ENCODE measurements at places on chromosomes 13 and 19.

DNA sequence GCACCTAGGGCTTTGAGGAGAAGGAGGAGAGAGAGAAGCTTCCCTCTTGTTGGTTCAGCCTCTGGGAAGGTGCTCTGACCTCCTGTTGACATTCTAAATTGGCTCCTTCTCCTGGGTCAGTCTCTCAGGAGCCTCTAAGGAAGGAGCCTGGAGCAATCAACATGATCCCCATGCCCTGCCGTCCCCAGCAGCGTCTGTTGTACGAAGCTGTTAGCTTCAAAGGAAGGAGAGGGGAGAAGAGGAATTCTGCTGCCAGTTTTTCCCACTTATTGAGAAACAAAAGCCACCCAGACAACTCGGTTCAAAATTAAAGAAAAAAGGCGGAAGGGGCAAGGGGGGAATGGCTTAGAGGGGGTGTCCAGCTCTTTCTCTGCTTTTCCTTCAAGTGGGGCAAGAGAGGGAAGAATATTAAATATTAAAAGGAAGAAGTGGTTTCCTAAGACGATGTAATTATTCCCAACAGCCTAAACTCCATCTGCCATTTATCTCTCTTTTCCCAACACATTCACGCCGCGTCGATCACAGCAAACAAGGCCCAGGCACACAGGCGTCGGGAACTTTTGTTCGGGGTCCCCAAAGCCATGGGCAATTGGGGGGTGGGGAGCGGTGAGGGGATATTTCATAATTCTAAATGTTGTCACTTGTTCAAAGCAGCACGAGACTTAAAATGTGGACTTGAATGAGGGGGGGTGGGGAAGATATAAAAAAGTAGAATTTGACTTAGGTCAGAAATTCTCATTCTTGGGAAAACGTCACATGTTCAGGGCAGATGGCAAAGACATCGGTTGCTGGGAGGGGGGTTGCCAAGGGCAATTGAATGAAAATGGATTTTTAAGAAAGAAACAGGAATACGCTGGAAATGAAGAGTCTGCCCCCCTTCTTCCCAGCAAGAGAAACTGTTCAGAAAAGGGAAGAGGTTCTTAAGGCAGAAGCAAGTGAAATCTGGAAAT lies 116.8 kb upstream of the CACNA1A start:
- DNase-seq = no peak

DNA sequence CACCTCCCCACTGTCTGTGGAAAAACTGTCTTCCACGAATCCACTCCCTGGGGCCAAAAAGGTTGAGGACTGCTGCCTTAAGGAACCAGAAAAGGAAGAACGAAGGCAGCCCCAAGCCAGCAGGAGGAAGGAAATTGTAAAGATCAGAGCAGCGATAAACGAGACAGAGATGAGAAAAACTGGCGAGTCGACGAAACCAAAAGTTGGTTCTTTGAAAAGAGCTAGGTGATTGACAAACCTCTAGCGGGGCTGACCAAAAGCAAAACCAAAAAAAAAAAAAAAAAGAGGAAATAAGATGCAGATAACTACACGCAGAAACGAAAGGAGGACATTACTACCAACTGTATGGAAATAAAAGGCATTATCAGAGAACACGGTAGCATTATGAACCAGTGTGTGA lies 76.9 kb downstream of the GADD45B start:
- DNase-seq = no peak

DNA sequence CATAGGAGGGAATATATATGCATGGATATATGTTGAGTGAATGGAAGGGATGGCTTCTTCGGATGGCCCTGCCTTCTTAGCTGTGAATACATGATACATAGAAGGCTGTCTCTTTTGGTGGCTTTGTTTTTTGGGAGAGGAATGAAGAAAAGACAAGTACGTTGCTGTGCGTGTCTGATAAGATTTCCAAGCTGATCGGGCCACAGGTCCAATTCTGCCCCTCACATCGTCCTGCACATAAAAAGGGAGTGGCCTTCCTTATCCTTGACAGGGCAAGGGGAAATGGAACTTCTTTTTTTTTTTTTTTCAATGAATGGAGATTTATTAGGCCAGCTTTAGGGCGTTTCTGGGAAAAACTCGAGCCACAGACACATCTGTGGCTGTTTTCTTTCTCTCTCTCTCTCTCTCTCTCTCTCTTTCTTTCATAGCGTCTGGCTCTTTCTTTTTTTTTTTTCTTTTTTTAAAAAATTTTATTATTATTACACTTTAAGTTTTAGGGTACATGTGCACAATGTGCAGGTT lies 103.8 kb upstream of the SPATA13 start:
- DNase-seq = no peak

GRCh38 chr19:50992666-50993035 lies 8.8 kb downstream of the KLK8 start:
- DNase-seq = no peak

DNA sequence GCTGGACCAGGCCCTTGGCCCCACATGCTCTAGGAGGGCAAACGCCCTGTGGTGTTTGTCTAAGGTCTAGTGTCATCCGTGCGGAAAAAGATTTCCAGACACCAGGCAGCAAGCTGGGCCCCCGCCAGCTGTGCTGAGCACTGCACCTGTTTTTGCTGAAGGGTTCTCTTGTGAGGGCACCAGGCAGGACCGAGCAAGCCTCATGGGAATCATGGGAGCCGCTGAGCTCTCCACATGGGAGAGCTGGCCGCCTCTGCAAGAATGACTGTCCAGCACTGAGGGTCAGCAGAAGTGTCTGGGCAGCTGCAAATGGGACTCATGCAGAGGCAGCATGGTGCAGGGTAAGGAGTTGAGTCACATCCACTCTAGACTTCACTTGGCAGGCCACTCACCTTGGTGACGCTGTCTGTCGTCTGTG lies 12.0 kb downstream of the B3GNT8 start:
- no peak for DNase-seq

Measured in amniotic epithelial cell (primary cell).